ENCODE measurements at places on chromosomes 5 and 9. TPM values are rescaled to one million over a fixed set of nuclear protein-coding genes. Genes with fewer than 3 reads are reported as not detected.

The POU5F2 gene
- total RNA-seq: 0.97 TPM

The TAF11L10 gene
- total RNA-seq: not detected

The CARD9 gene
- total RNA-seq: 0.69 TPM

The SHROOM1 gene
- total RNA-seq: 0.42 TPM

The ABCA2 gene
- 70.3 TPM for total RNA-seq

The FSTL4 gene
- total RNA-seq: not detected

The CNTRL gene
- total RNA-seq: 90.7 TPM

The CBY3 gene
- 0.44 TPM for total RNA-seq

The RNF183 gene
- not detected for total RNA-seq

The GFPT2 gene
- 0.12 TPM for total RNA-seq

The RIGI gene
- total RNA-seq: 28.5 TPM

The VAV2 gene
- 6.2 TPM for total RNA-seq

The RANBP17 gene
- total RNA-seq: not detected

The SLC25A46 gene
- total RNA-seq: 41.4 TPM

The CARTPT gene
- total RNA-seq: not detected

The IFNA13 gene
- not detected for total RNA-seq

The FBP1 gene
- 0.40 TPM for total RNA-seq

The CCDC180 gene
- total RNA-seq: 4.6 TPM

The ATP6V0E1 gene
- total RNA-seq: 192 TPM

The SLC28A3 gene
- 0.07 TPM for total RNA-seq

The SPINK4 gene
- total RNA-seq: not detected

The SPINK7 gene
- total RNA-seq: not detected

The DMRT1 gene
- not detected for total RNA-seq

The BHMT2 gene
- total RNA-seq: not detected

The NDUFS4 gene
- total RNA-seq: 43.2 TPM

The PCDHB16 gene
- total RNA-seq: not detected

The FCN1 gene
- total RNA-seq: not detected

The DELE1 gene
- 72.1 TPM for total RNA-seq

The KIF24 gene
- 12.5 TPM for total RNA-seq

The SRD5A1 gene
- 10.4 TPM for total RNA-seq

The KIF12 gene
- not detected for total RNA-seq

The RNF130 gene
- 3.8 TPM for total RNA-seq

The ADAMTSL1 gene
- total RNA-seq: not detected

The AQP7 gene
- total RNA-seq: 0.35 TPM

The PRDM9 gene
- total RNA-seq: not detected

The ANKRA2 gene
- total RNA-seq: 19.3 TPM

The DNAJC18 gene
- 6.8 TPM for total RNA-seq

The LAMC3 gene
- total RNA-seq: 0.27 TPM

The PCDHGC5 gene
- not detected for total RNA-seq

The LCN1 gene
- total RNA-seq: not detected

The TXNDC8 gene
- not detected for total RNA-seq

The UGT3A2 gene
- total RNA-seq: not detected

The TNPO1 gene
- total RNA-seq: 74.0 TPM

The INSL6 gene
- total RNA-seq: not detected

The SARDH gene
- total RNA-seq: 1.9 TPM

The CCL27 gene
- total RNA-seq: not detected

The NIPAL4 gene
- total RNA-seq: 0.10 TPM

The IFNA2 gene
- not detected for total RNA-seq

The PCDH12 gene
- 0.82 TPM for total RNA-seq

The SLC46A2 gene
- not detected for total RNA-seq

The FAM78A gene
- total RNA-seq: 118 TPM
